ENCODE measurements at places on chromosomes 12 and 14.

DNA sequence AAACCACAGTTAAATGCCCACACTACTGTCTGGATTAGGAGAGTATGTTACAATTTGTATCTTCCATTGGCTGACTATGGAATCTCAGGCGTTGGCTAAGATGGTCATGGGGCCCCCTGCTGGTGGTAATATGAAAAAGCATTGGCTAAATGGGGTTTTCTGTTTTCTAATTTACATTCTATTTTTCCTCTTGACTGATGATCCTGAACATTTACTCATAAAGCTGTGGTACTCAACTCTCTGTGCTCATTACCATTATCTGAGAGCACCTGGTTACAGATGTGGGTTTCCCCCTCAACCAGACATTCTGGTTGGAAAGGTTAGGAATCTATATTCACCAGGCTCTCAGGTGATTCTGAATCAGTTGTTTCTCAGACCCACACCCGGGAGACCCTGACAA, 64.8 kb downstream of the WSCD2 start:
- DNase-seq: peak; percentile 2

GRCh38 chr14:49868720-49869114, 16.1 kb upstream of the NEMF start:
- no peak for DNase-seq

- no peak for DNase-seq
Measured at GRCh38 chr12:14572401-14572800, 4.7 kb upstream of the PLBD1 start.

DNA sequence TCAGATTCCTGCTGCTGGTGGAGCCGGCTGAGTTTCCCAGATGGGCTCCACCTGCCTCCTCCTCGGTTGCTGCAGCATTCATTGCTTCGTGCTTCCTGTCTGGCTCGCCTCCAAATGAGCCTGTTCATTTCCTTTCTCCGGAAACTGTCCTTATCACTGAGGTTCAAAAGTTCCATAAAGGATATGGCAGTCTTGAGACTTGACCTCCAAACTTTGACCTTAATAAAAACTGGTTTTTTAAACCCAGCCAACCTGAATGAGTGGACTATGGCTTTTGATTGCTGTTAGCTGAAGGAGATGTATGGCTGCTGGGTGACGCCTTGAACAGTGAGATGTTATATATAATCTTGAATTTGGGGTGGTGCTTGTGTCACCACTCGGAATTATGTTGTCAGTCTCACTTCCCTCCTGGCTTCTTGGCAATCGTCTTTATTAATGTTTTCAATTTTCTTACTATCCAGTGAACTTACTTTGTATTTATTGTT, 62.7 kb downstream of the RASSF3 start:
- peak; percentile 56 for DNase-seq

DNA sequence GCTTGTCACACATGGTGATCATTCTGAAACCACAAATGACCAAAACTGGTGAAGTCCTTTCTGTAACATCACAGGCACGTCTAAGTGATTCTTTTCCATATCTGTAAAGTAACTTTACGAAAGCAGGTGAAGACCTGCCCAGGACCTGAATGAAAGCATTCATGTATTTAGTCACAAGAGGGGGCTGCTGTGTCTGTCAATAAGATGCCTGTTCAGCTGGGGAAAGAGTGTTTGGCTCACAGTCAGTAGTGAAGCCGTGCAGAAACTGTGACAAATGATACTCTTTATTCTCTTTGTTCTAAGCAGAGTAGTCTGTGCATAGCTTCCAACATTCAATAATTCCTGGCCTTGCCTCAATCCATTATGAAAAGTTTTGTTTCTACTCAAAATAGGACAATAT, 373.5 kb upstream of the OR4E1 start:
- no peak for DNase-seq

- DNase-seq: no peak
Measured at GRCh38 chr12:42638697-42639096, 49.2 kb upstream of the PRICKLE1 start.

DNA sequence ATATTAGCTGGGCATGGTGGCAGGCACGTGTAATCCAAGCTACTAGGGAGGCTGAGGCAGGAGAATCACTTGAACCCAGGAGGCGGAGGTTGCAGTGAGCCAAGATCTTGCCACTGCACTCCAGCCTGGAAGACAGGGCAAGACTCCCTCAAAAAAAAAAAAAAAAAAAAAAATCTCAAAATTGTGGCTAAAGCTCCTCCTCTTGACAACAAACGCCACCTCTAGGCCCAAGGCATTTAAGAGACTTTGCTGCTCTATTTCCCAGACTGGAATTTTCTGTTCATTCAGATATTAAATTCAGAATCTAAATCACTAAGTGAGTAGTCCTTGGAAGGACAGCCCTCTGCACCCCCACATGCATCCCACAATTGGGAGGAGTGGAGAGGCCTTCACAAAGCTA, 1.4 kb downstream of the ZFYVE1 start:
- no peak for DNase-seq

DNA sequence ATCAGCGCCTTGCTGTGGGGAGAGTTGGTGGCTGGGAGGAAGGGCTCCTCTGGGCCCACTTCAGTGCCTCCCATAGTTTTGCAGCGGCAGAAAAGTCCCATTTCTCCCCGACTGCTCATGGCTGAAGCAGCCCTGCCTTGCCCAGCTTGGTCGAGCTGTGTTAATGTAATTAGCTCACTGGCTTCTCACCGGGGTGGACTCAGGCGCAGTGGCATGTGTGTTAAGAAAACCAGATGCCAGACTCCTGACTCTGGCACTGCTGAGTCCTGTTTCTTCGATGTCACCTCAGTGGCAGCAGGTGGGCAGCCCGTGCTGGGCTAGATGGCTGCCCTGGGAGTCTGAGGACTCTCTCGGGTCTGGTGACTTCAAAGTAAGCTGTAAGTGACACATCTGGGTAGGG, 47.4 kb downstream of the CHST11 start:
- DNase-seq: no peak

- no peak for DNase-seq
Measured at GRCh38 chr12:13288937-13289652, 92.6 kb downstream of the EMP1 start.

DNA sequence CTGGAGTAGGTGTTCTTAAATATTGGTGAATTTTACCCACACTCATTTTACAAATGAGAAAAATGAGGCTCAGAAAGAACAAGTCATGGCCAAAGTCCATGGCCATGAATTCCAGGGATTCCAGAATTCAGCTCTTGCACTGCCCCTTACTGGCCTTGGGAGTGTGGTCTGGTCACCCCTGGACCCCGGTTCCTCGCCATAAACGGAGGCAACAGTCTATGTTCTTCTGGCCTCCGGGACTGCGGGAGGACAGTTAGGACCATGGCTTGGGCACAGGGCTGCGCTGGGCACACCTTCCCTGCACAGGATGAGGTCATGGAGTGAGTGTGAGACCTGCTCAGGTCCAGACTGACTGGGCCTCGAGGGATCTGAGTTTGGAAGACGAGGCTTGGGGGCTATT, 6.9 kb downstream of the CCDC197 start:
- no peak for DNase-seq
